T-cell (primary cell): ENCODE measurements at places on chromosomes 7 and 10. TPM values are rescaled to one million over a fixed set of nuclear protein-coding genes. Genes with fewer than 3 reads are reported as not detected.

The IQUB gene
- total RNA-seq: not detected

DNA sequence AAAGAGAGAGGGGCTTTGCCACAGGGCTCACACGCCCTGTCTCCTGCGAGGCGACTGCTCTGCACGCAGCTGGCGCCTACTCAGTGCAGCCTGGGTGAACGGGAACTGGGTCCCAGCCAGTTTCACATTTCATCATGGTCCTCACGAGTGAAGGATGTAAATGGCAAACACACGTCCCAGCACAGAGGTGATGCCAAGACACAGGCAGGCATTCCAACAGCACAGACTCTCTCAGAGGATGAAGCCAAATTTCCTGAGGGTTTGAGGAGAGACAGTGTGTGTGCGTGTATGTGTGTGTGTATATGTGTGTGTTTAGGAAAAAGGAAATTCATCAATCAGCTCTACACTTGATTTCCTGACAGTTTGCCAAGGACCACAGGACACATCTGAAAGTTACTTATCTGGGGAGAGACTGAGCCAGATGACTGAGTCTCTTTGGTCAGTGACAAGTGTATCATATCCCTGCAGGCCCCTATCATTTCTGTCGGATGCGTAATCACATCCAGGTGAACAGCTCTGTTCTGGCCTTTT lies 53.9 kb downstream of the CHST15 start:
- DNase-seq: no peak
- H3K4me1 ChIP-seq: peaks cover 13% of the 10 kb centered on the region
- H3K4me3 ChIP-seq: no peak overlapping the region

DNA sequence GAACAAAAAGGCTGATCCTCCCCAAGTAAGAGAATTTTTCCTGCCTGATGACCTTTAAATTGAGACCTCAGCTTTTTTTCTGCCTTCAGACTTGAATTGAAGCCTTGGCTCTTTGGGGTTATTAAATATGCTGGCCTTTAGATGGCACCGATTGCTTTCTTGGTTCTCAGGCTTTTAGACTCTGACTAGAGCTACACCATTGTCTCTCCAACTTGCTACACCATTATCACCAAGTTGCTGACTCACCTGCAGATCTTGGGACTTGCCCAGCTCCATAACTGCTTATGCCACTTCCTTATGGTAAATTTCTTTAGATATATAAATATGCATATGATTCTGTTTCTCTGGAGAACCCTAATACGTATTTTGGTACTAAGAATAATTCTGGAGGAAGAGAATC lies 3.1 kb upstream of the ABCA13 start:
- no peaks in the 10 kb centered on the region for H3K36me3 ChIP-seq
- H3K4me1 ChIP-seq: no peaks in the 10 kb centered on the region
- H3K4me3 ChIP-seq: no peak overlapping the region

DNA sequence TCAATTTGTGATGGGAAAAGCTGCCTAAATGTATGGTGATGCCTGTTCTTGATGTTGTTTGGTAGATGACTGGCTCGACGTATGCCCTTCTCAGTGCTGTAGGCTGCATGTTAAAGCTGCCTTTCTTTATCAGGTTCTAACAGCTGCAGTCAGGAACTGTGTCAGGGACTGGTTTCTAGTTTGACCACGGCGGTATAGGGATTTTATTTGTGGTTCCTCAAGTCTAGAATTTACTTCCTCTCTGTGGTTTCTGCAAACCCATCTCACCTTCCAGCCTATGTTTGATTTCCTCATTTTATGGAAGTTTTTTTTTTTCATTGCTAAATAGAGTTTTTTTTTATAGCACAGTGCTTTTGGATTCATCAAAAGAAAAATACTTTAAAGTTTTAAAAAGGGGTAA lies 26.5 kb downstream of the LMTK2 start:
- H3K36me3 ChIP-seq: peaks cover 5% of the 10 kb centered on the region
- no peak overlapping the region for H3K4me3 ChIP-seq
- H3K27ac ChIP-seq: no peak overlapping the region
- H3K27me3 ChIP-seq: no peaks in the 10 kb centered on the region

The TMEM184A gene
- not detected for total RNA-seq

DNA sequence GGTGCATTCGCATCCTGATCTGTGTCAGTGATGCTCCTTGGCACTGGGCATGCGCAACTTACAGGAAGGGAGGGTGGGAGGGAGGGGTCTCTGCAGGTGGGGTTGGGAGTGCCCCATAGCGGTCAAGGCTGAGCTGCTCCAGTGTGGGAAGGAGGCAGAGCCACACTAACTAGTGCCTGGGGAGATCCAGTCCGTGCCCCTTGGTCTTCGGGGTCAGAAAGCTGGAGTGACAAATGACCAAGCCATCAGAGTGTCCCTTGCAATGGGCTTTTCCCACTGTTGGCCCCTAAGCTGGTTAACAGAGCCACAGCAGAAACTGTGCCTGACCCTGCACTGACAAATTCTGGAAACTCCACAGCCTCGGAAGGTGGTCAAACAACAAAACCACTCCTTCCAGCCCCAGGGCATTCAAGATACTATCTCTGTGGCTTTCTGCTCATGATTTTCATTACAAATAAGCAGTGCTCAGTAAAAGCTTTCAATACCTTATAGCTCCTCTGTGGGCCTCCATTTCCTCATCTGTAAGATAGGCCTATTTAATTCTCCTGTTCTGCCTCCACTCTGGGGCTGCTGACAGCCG lies 138.1 kb upstream of the UNC5B start:
- no peak for DNase-seq
- H3K4me3 ChIP-seq: no peak overlapping the region
- no peaks in the 10 kb centered on the region for H3K27me3 ChIP-seq
- H3K36me3 ChIP-seq: no peaks in the 10 kb centered on the region
- no peak overlapping the region for H3K27ac ChIP-seq
- H3K4me1 ChIP-seq: no peaks in the 10 kb centered on the region

GRCh38 chr7:106059556-106059955 lies 52.6 kb downstream of the SYPL1 start:
- H3K27me3 ChIP-seq: peaks cover 1% of the 10 kb centered on the region

The MMD2 gene
- total RNA-seq: not detected

The GIMAP8 gene
- total RNA-seq: 50.1 TPM

The PNLIPRP3 gene
- total RNA-seq: not detected

The RBP4 gene
- total RNA-seq: 3.8 TPM

The NXPH1 gene
- total RNA-seq: not detected

DNA sequence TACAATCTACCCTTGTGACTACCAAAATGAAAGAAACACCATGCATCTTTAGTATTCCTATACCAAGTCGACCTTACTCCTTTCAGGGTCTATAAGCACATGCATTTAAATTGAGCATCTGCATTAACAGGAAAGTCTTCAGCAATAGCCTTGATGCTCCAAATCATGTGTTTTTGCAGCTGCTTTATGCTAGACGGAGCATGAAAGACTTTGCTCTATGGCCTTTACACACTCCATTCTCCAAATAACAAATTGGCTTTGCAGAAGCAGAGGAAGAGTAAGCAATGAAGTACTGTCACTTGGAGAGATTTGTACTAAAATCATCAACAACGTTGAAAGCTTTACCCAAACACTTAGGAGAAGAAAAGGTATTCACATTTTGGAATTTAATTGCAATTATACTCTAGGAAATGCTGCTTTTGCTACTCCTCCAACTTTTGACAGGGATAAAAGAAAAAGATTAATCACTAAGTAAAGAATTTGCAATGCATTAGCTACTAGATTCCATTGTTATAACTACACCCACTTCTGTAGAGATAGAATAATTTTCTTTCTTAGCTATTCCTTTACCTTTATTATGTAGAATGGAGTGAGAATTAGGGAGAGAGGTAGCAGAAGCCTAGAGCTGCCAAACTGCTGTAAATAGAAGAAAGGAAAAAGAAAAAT lies 131.8 kb downstream of the SEMA3E start:
- no peaks in the 10 kb centered on the region for H3K27me3 ChIP-seq
- no peak overlapping the region for H3K27ac ChIP-seq
- H3K4me3 ChIP-seq: no peak overlapping the region
- no peak for DNase-seq
- H3K36me3 ChIP-seq: no peaks in the 10 kb centered on the region
- H3K4me1 ChIP-seq: no peaks in the 10 kb centered on the region

The AGR2 gene
- not detected for total RNA-seq

DNA sequence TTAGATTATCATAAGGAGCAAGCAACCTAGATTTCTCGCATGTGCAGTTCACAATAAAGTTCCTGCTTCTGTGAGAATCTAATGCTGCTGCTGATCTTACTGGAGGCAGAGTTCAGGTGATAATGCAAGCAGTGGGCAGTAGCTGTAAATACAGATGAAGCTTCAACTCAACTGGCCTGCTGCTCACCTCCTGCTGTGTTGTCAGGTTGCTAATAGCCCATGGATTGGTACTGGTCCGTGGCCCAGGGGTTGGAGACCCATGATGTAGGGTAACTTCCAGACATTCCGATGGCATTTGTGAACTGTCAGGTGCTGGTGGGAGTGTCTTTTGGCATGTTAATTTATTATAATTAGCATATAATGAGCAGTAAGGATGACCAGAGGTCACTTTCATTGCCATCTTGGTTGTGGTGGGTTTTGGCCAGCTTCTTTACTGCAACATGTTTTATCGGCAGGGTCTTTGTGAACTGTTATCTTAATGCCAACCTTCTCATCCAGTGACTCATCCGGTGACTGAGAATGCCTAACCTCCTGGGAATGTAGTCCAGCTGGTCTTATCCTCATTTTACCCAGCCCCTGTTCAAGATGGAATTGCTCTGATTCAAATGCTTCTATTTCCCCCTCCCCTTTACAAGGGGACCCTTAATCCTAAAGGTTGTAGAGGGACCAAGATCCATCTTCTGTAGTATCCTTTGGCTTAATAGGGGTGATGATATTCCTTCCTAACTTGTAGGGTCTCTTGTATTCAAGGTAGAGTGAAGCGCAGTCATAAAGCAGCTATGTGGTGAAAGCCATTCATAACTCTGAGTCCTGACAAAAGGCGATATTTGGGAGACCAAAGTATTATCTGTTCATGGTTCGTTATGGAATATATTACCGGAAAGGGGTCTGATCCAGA lies 165.8 kb downstream of the CCSER2 start:
- DNase-seq: no peak
- H3K27me3 ChIP-seq: no peaks in the 10 kb centered on the region
- H3K4me1 ChIP-seq: no peaks in the 10 kb centered on the region
- no peak overlapping the region for H3K27ac ChIP-seq

DNA sequence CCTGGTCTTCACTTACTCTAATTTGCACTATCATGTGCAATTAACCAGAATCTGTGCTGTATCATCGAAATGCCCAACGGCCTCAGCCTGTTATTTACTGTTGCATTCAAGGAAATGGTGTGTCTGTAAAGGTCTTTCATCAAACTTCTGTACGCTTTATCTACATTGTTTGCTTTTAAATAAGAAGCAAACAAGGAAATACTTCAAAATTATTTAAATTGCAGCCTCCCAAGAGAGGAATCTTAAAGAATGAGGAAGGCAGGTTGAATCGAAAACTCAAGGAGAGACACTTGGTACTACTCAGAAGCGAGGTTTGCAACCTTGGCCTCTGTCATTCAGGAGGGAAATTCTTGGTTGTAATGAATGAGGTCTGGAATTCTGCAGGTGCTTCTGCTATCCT lies 40.7 kb downstream of the MGAM start:
- no peak overlapping the region for H3K4me3 ChIP-seq
- no peak overlapping the region for H3K27ac ChIP-seq
- H3K27me3 ChIP-seq: no peaks in the 10 kb centered on the region
- H3K4me1 ChIP-seq: no peaks in the 10 kb centered on the region
- H3K36me3 ChIP-seq: no peaks in the 10 kb centered on the region
- no peak for DNase-seq

- H3K4me3 ChIP-seq: no peak overlapping the region
- no peaks in the 10 kb centered on the region for H3K27me3 ChIP-seq
- no peak for DNase-seq
- H3K4me1 ChIP-seq: no peaks in the 10 kb centered on the region
These were observed 277.0 kb downstream of the MALRD1 start for GRCh38 chr10:19325581-19325980.

DNA sequence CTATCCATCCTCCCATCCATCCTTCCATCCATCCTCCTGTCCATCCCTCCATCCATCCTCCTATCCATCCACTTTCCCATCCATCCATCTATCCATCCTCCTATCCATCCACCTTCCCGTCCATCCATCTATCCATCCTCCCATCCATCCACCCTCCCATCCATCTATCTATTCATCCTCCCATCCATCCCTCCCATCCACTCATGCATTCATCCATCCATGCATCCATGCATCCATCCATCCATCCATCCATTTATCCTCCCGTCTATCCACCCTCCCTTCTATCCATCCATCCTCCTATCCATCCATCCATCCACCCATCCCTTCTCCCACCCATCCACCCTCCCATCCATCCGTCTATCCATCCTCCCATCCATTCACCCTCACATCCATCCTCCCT lies 25.2 kb upstream of the PSMG3 start:
- H3K27ac ChIP-seq: no peak overlapping the region
- H3K4me3 ChIP-seq: no peak overlapping the region
- peaks cover 4% of the 10 kb centered on the region for H3K4me1 ChIP-seq
- peaks cover 84% of the 10 kb centered on the region for H3K27me3 ChIP-seq

The GRID2IP gene
- total RNA-seq: 0.66 TPM

DNA sequence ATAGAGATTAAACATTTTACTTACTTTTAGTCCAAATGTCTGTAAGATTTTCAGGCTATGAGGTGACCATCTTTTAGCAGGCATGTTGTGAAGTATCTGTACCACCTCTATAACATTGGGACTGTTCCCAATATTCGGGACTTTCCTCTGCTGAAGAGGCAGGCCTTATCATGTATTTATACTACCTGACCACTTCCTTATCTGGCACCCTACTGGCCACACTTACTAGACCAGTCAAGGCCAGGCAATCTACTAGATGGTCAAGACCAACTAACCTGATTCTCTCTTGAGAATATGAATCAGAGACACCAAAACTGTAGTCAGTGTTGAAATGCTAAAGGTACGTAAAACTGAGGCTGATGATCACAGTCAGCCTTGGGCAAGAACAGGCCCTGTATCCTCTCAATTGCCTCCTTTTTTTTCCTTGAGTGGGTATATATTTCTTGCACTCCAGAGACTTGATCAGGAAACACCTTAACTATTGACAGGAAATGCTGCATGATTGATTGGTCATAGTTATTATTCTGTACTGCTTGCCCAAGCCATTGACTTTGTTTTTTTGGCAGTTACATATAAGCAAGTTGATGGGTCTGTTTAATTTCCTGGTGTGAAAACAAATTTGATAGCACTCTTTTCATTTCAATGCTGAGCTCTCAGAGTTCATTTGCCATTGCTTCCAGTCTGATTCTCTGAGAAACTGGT lies 5.2 kb upstream of the PRKAR2B start:
- no peaks in the 10 kb centered on the region for H3K36me3 ChIP-seq
- DNase-seq: no peak
- H3K4me3 ChIP-seq: no peak overlapping the region
- H3K27ac ChIP-seq: no peak overlapping the region
- H3K27me3 ChIP-seq: no peaks in the 10 kb centered on the region

- no peaks in the 10 kb centered on the region for H3K4me1 ChIP-seq
- no peak overlapping the region for H3K27ac ChIP-seq
- H3K36me3 ChIP-seq: peaks cover 5% of the 10 kb centered on the region
- no peak for DNase-seq
- H3K27me3 ChIP-seq: no peaks in the 10 kb centered on the region
These were observed 39.7 kb downstream of the TES start for GRCh38 chr7:116249969-116250553.

The CFTR gene
- 0.44 TPM for total RNA-seq

GRCh38 chr10:120174491-120174890 lies 282.0 kb downstream of the SEC23IP start:
- DNase-seq: no peak
- H3K27me3 ChIP-seq: no peaks in the 10 kb centered on the region
- H3K36me3 ChIP-seq: no peaks in the 10 kb centered on the region
- no peak overlapping the region for H3K4me3 ChIP-seq
- H3K4me1 ChIP-seq: no peaks in the 10 kb centered on the region
